Lung microvascular endothelial cell (primary cell): ENCODE measurements at places on chromosomes 16 and 17. TPM values are rescaled to one million over a fixed set of nuclear protein-coding genes. Genes with fewer than 3 reads are reported as not detected.

Gene ST6GALNAC1
- not detected in 2 replicates for total RNA-seq

Gene MED13
- 26.4 and 37.7 TPM in 2 replicates for total RNA-seq

DNA sequence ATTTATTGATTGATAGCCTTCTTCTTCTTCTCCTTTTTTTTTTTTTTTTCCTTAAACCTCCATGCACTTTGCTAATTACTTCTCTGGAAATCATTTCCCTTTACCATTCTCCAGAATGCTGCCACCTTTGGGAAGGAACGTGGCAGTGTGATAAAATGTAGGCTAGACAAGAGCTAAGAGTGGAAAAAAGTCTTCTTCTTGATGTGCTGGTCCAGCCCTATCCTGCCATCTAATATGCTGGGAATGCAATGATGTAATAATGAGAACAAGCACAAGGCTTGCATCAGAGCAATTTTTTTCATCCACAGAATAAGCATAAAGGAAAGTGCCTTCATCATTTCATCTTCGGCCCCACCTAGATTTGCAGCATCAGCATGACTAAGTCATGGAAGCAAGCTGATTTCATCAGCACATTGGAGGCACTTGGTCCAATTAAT lies 128.7 kb upstream of the ZFHX3 start:
- DNase-seq: no peak

GRCh38 chr17:73820686-73821448 lies 176.6 kb upstream of the SDK2 start:
- DNase-seq: no peak

DNA sequence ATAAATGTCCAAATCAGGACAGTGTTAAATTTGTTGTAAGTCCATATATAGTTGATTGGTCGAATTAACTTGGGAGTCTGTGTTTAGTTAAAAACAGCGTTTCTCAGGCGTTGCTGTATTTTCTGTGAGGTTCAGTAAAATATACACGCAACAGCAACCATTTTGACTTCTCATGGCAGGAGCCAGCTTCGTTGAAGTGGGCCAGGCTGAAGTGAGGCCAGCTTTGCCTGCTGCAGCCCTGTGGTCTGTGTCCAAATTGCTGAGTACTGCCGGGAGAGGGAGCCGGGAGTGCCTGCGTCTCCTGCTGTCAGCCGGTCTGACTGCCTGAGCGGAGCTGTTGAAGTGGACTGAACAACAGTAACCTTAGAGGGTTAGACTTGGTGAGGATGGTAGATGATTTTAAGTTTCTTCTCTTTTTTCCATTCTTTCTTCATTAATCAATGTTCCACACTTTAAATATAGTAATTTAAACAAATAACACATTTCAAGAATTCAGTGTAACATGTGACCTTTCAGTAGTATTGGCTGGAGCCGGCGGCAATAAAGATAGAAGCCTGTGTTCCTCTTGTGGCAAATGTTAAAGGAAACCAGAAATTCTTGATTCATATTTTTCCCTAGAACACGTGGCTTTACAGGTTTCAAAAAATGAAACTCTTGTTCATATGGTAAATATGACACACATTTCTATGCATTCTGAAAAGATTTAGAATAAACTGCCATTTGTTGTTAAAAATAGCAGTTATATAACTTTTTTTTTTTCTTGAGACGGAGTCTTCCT lies 37.0 kb upstream of the ZNF750 start:
- peak; percentile 82 for DNase-seq
